ENCODE measurements at places on chromosomes 12 and 14.

GRCh38 chr12:87758271-87758670, 270.9 kb downstream of the C12orf50 start:
- DNase-seq, result no peak

GRCh38 chr14:89011355-89012281, 187.2 kb downstream of the TTC8 start:
- no peak for DNase-seq

DNA sequence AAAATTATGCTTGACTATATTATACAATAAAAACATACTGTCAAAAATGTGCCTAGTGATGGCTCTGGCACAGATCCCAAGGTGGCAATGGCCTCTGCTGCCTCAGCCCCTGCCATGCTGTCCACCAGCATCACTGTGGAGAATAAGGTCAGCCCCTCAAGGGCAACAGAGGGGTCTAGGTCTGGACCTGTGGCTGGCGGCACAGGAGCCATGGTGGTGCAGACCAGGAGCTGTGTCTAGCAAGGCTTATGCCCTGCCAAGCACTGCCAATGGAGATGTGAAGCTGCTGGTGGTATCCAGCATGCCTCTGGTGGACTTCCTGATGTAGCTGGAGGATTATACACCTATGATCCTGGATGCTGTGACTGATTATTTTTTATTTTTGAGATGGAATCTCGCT, 125.9 kb downstream of the DENND5B start:
- DNase-seq, result no peak

DNA sequence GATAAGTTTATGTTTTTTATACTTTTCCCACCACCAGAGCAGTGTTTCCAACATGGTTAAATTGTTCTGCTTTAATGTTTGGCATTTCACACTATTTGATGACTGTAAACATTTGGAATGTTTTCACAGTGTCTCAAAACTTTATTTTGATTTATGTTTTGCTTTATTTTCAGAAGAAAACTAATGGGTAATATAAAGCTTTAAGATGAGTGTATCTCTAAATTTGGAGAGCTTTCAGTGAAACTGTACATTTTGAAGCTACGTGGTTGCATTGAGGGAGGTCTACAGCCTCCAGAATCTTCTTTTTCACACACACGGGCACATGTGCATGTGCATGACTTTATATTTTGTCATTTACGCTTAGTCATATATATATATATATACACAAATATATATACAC, 10.7 kb downstream of the BICD1 start:
- no peak for DNase-seq

DNA sequence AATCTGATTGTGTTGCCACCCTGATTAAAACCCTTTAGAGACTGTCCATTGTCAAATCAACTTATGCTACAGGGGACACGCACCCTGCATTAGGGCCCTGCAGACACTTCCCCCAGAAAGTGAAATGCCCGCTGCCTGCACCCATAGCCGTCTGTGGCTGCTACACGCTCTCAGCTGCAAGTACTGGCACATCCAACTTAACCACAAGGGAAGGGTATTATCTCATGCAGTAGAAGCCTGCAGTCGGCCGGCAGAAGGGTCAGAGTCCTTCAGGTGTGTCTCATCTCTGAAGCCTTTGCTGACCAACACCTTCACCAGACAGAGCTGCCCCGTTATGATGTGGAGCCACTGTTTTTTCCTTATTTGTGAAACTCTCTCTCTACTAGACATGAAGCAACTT, 20.8 kb downstream of the CFAP251 start:
- no peak for DNase-seq

DNA sequence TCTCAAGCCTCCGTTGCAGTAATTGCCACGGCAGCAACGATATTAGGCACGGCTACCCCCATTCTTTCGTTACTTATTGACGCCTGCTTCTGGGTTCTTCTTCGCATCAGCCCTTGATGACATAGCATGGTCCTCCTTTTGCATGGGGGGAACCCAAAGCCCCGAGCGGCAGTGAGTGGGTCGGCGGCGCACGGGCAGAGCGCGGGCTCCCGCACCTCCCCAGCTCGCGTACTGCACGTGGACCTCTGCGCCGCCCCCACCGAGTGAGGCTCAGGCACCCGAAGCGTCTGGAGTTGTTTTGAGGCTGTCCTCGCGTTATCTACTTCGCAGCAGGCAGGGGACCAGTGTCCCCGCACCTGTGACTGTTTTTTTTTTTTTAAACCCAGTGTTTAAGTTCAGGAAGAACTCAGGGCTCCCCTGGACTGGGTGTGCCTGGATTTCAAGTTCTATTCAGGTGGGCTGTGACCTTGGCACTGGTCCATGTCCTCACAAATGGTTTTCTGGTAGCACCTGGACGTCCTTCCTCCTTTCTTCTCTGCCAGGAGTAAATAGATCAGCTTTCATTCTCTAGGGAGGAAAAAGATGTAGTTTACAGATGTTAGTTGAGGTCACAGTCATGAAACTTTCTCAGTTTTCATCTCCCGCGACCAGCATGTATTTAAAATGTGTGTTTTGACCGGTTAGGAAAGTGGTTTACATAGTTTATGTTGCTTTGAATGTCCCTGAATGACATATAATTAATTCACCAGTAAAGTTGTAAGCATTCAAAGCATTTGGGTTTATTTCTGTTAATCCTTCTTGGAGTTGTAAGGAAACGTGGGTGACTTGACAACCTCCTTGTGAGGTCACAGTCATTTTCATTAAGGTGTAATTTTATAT, 1.4 kb upstream of the FOXN4 start:
- no peak for DNase-seq

DNA sequence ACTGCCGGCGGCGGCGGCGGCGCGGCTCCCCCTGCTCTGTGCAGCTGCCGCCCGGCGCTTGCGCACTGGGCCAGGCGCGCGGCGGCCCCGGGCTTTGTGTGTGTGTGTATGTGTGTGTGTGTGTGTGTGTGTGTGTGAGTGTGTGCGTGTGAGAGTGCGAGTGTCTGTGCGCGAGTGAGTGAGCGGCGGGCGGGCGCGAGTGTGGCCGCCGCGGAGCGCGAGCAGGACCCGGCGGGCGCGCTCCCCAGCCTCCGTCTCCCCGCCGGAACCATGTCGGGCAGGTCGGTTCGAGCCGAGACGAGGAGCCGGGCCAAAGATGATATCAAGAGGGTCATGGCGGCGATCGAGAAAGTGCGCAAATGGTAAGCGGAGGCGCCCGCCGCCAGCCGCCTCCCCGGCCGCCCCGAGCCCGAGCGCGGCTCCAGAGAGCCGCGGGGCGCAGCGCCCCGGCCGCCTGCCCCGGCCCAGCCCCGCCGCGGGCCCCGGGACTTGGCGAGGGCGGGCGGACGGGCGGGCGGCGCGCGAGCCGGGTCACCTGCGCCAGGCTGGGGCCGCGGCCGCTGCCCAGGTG, at the start of gene BCL7A:
Gene BCL7A (plus strand): TSS at position 63 of the 571 bp plus-strand sequence. CDS start 208 bp downstream, at position 271.
- DNase-seq, result peak; percentile 50

- DNase-seq, result no peak
Observed at GRCh38 chr12:94318181-94318580, 141.5 kb downstream of the CEP83 start.

DNA sequence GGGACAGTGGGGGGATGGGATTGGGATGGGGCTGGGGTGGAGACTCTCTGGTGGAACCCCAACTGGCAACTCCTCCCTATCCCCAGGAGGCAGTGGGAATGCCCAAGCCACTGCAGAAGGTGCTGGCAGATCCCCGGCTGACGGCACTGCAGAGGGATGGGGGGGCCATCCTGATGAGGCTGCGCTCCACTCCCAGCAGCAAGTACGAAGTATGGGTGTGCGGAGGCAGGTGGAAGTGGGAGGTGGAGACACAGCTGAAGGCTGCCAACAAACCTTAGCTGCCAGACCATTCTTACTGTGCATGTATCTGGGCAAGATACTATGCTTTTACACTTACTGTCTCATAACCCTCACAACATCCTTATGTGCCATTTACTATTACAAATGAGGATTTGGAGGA, 8.2 kb downstream of the ARHGEF40 start:
- no peak for DNase-seq

Measured in T-cell (primary cell).